ENCODE measurements at places on chromosomes 12 and 14.

- H3K27me3 ChIP-seq = no peaks in the 10 kb centered on the region
- H3K4me3 ChIP-seq = no peak overlapping the region
- no peak for DNase-seq
- peaks cover 25% of the 10 kb centered on the region for H3K4me1 ChIP-seq
- H3K36me3 ChIP-seq = peaks cover 49% of the 10 kb centered on the region
- peak overlapping the region; percentile 15 for H3K27ac ChIP-seq
Observed at GRCh38 chr12:32586390-32586789, 92.7 kb upstream of the DNM1L start.

- no peaks in the 10 kb centered on the region for H3K36me3 ChIP-seq
- H3K27ac ChIP-seq = no peak overlapping the region
- no peaks in the 10 kb centered on the region for H3K4me1 ChIP-seq
- peaks cover 24% of the 10 kb centered on the region for H3K27me3 ChIP-seq
- no peak for DNase-seq
- H3K4me3 ChIP-seq = no peak overlapping the region
Observed at GRCh38 chr14:106651016-106651415, 1124.6 kb downstream of the TMEM121 start.

GRCh38 chr14:83184531-83184930 lies 1650.9 kb upstream of the SEL1L start:
- H3K27ac ChIP-seq = no peak overlapping the region
- no peak overlapping the region for H3K4me3 ChIP-seq
- no peaks in the 10 kb centered on the region for H3K36me3 ChIP-seq
- H3K27me3 ChIP-seq = no peaks in the 10 kb centered on the region
- DNase-seq = no peak

DNA sequence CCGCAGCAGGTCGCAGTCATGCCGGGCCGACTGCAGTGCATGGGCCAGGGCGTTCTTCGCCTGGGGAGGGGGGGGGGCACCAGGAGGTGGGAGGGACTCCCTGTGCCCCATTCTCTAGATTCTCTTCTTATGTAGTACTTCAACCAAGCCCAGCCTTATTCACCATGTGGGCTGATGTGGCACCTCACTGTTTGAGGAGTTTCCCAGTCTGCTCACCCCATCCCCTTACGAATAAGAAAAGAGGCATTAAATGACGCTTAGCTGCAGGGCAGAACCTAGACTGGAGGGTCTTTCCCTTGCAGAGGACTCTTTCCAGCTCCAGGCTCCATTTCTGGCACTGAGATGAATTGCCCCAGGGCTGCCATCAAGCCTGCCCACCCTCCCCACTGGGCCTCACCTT lies 12.2 kb downstream of the CMTM5 start:
- H3K27ac ChIP-seq = no peak overlapping the region
- H3K4me3 ChIP-seq = no peak overlapping the region
- no peak for DNase-seq

- no peak for DNase-seq
- no peak overlapping the region for H3K27ac ChIP-seq
- peaks cover 4% of the 10 kb centered on the region for H3K4me1 ChIP-seq
- no peaks in the 10 kb centered on the region for H3K27me3 ChIP-seq
- no peak overlapping the region for H3K4me3 ChIP-seq
- no peaks in the 10 kb centered on the region for H3K36me3 ChIP-seq
Observed at GRCh38 chr14:24032727-24033418, 18.9 kb upstream of the CARMIL3 start.

DNA sequence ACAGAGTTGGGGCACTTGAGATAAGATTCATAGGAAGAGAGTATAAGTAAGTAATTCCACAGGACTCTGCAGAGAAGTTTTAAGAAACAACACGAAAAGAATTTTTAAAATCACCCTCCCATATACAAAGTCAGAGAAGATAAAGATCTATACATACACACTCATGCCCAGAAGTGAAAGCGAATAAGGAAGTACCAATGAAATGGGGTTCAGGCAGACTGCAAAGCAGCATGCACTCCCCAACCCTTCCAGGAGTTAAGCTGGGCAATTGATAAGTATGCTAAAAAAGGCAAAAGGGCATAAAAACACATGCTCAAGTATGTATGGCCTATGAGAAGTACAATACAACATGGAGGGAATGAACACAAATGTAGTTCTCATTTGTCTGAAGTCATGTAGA lies 246.2 kb upstream of the GRIP1 start:
- no peaks in the 10 kb centered on the region for H3K36me3 ChIP-seq
- H3K27me3 ChIP-seq = no peaks in the 10 kb centered on the region
- DNase-seq = no peak

DNA sequence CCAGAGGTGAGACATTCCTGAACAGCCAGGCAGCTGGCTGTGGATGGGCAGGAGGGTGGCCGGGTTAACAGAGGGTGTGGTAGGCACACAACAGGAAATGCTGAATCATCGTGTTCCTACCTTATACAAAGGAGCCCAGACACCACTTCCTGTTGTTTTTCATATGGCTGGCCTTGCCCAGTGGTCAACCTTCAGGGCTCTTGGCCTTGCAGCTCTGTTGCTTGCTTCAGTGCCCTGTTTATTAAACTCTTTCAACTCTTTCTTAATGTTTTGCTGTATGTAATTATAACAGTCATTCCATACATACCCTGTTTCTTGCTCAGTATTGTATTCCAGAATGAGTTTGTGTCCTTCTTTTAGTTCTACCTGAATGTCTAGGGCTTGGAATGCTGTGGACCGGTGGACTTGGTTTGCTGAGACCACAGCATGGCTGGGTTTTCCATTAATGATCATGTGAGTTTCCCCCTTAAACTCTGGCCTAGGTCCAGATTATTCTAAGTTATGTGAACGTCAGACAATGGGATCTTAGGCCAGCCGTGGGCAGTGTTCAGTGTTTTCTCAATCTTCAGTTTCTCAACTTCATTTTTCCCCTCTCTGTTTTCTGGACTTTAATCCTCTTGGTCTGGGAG lies 11.9 kb downstream of the CFAP54 start:
- H3K4me1 ChIP-seq = peaks cover 25% of the 10 kb centered on the region
- H3K27me3 ChIP-seq = no peaks in the 10 kb centered on the region
- no peaks in the 10 kb centered on the region for H3K36me3 ChIP-seq
- H3K27ac ChIP-seq = peak overlapping the region; percentile 93

DNA sequence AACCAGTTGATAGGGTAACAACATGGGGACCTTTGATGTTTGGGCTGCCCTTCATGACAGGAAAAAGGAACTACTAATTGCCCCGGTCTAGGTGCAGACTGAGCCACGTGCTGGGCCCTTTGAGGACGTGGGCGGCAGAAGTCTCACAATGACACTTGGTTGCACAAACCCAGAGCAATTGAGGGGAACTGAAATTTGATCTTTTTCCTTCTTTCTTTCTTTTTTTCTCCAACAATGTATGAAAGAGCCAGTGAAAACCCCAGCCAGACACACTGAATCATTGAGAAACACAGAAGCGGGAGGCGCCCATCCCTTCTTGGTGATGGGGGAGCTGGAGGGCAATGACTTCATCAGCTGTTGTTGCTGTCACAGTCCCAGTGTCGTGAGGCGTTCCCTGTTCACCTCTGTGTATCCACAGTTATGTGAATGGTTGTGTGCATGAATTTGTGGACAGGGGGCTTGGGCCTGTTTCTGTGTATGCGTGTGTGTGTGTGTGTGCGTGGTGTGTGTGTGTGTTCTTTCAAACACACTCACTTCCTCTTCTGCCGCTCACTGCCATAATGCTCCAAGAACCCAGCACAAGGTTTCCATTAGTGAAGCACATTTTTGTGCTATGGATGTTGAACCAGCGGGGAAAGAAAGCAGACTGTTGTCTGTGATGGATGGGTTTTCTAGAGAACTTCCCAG lies 137.5 kb upstream of the CCND2 start:
- H3K36me3 ChIP-seq = no peaks in the 10 kb centered on the region
- peak; percentile 59 for DNase-seq
- H3K4me1 ChIP-seq = no peaks in the 10 kb centered on the region
- H3K27ac ChIP-seq = no peak overlapping the region
- no peak overlapping the region for H3K4me3 ChIP-seq
- no peaks in the 10 kb centered on the region for H3K27me3 ChIP-seq

- no peaks in the 10 kb centered on the region for H3K36me3 ChIP-seq
- peaks cover 71% of the 10 kb centered on the region for H3K27me3 ChIP-seq
- no peak for DNase-seq
- H3K4me3 ChIP-seq = no peak overlapping the region
Observed at GRCh38 chr14:25053585-25053984, 3.6 kb upstream of the STXBP6 start.

GRCh38 chr12:68824597-68825250 lies 16.7 kb downstream of the MDM2 start:
- H3K27ac ChIP-seq = no peak overlapping the region
- no peaks in the 10 kb centered on the region for H3K27me3 ChIP-seq
- no peak overlapping the region for H3K4me3 ChIP-seq
- peaks cover 99% of the 10 kb centered on the region for H3K36me3 ChIP-seq

All from RWPE2 (cell line).